Endodermal cell (in vitro differentiated cells): ENCODE measurements at places on chromosomes 5 and 9. TPM values are rescaled to one million over a fixed set of nuclear protein-coding genes. Genes with fewer than 3 reads are reported as not detected.
A peak's percentile ranks its signal among the peaks of the same experiment; 100 is the strongest.

DNA sequence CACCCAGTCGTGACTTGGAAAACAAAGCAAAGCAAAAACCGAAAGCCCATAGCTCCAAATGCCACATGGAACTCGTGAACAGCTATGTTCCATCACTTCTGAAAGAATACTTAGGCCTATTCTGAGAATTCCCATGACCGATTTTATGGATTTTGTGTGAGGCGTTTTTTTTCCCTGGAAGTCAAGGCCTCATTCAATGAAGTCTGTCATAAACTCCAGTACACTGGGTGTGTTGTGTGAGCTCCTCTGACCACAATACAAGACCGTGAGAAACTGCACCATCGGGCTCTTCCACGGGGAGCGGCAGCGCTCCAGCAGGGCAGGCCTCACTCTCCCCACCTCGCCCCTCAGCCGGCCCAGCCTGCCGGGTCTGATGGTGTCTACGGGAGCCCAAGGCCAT is 209.5 kb downstream of the FANCC start:
- H3K4me3 ChIP-seq = no peak overlapping the region
- peaks cover 25% of the 10 kb centered on the region for H3K36me3 ChIP-seq

- no peaks in the 10 kb centered on the region for H3K4me1 ChIP-seq
- H3K27ac ChIP-seq = no peak overlapping the region
- no peak for DNase-seq
- H3K27me3 ChIP-seq = no peaks in the 10 kb centered on the region
- H3K4me3 ChIP-seq = no peak overlapping the region
Observed at GRCh38 chr5:157446412-157446935, 13.5 kb upstream of the NIPAL4 start.

DNA sequence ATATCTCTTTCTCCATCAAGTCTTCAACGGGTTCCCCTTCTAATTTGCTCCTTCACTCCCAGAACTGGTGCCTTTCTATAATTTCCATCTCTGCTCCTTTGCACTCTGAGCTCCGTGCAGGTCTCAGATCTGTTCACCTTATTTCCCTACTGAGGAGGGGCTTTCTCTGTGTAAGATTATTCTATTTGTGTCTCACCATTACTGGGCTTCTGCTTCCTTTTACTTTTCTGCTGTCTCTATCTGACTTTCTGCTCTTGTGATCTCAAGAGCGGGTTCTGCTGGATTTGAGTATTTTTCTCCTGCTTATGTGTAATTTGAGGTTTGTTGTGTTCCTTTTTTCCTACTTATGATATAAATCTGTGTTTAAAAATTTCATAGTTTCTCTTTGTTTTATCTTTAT is 117.5 kb downstream of the PCSK5 start:
- no peaks in the 10 kb centered on the region for H3K36me3 ChIP-seq
- no peaks in the 10 kb centered on the region for H3K27me3 ChIP-seq
- H3K4me1 ChIP-seq = no peaks in the 10 kb centered on the region
- H3K4me3 ChIP-seq = no peak overlapping the region

DNA sequence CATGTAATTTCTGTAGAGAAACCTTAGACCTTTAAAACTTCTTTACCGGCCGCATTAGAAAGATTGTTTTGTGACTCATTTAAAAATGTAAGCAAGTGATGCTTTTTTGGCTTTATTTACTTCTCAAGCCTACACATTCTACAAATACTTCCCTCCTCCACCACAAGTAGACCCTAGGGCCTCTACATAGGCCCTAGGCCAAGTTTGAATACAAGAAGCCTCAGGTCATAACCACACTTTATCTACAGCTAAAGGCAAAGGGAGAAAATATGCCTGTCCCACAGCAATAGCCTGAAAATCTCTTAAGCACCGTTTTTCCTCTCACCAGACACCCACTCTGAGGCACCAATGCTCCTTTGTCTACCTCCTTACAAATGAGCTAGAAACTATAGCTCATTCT is 53.9 kb downstream of the CSNK1A1 start:
- H3K4me1 ChIP-seq = no peaks in the 10 kb centered on the region
- peaks cover 86% of the 10 kb centered on the region for H3K36me3 ChIP-seq
- no peak overlapping the region for H3K4me3 ChIP-seq

SLC6A3 gene
- total RNA-seq = 0.18 and 0.23 TPM in 2 replicates

DMGDH gene
- total RNA-seq = 0.66 and 0.73 TPM in 2 replicates

GRCh38 chr5:146699664-146700418 is 178.7 kb downstream of the PPP2R2B start:
- DNase-seq = no peak
- peaks cover 18% of the 10 kb centered on the region for H3K4me1 ChIP-seq
- no peak overlapping the region for H3K27ac ChIP-seq
- H3K4me3 ChIP-seq = no peak overlapping the region
- no peaks in the 10 kb centered on the region for H3K36me3 ChIP-seq

- no peaks in the 10 kb centered on the region for H3K36me3 ChIP-seq
- no peak overlapping the region for H3K27ac ChIP-seq
- H3K4me3 ChIP-seq = no peak overlapping the region
- no peaks in the 10 kb centered on the region for H3K4me1 ChIP-seq
- H3K27me3 ChIP-seq = no peaks in the 10 kb centered on the region
- no peak for DNase-seq
Observed at GRCh38 chr5:88426441-88426840, 157.8 kb upstream of the TMEM161B start.

- no peaks in the 10 kb centered on the region for H3K4me1 ChIP-seq
- no peak overlapping the region for H3K4me3 ChIP-seq
- DNase-seq = peak; percentile 17
- no peaks in the 10 kb centered on the region for H3K36me3 ChIP-seq
- H3K27me3 ChIP-seq = no peaks in the 10 kb centered on the region
- H3K27ac ChIP-seq = no peak overlapping the region
Observed at GRCh38 chr5:1723957-1724821, 75.4 kb downstream of the MRPL36 start.

PCDHGB3 gene
- 0.40 to 1.1 TPM (median 0.61 TPM) in 3 replicates for total RNA-seq

DNA sequence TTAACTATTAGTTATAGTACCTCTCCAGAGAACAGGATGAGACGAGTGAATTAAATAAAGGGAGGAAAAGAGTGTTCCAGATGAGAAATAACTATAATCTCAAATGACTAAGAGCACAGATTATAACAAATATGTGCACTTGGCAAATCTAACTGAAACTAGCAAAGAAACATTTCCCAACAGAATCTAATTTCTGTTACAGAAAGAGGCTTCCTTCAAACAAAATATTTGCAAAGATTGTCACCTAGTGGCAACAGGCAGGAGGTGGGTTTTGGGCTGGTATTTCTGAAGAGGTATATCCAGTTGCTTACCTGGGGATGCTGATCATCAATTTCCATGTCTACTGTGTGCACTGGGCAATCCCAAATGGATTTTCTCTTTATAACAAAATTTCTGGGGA is 5.6 kb upstream of the SPDL1 start:
- H3K27ac ChIP-seq = no peak overlapping the region
- DNase-seq = peak; percentile 53
- H3K27me3 ChIP-seq = peaks cover 48% of the 10 kb centered on the region
- no peaks in the 10 kb centered on the region for H3K36me3 ChIP-seq
- peaks cover 4% of the 10 kb centered on the region for H3K4me1 ChIP-seq
- H3K4me3 ChIP-seq = no peak overlapping the region

- H3K36me3 ChIP-seq = no peaks in the 10 kb centered on the region
- no peak overlapping the region for H3K27ac ChIP-seq
- no peak overlapping the region for H3K4me3 ChIP-seq
- no peaks in the 10 kb centered on the region for H3K27me3 ChIP-seq
Observed at GRCh38 chr5:155556700-155557099, 543.1 kb downstream of the KIF4B start.

PCDHB8 gene
- total RNA-seq = 3.5 and 3.6 TPM in 2 replicates

PRRX2 gene
- 3.8 and 4.4 TPM in 2 replicates for total RNA-seq

- peak; percentile 68 for DNase-seq
- no peaks in the 10 kb centered on the region for H3K36me3 ChIP-seq
- no peak overlapping the region for H3K4me3 ChIP-seq
Observed at GRCh38 chr9:112819635-112820496, 69.3 kb downstream of the SNX30 start.

GRCh38 chr5:82167372-82167935 is 110.7 kb downstream of the RPS23 start:
- no peak for DNase-seq
- no peaks in the 10 kb centered on the region for H3K27me3 ChIP-seq

GRIA1 gene
- 0.28 TPM in 1 of 3 replicates, not detected in the others for total RNA-seq

BTNL8 gene
- not detected in 2 replicates for total RNA-seq

PFDN1 gene
- total RNA-seq = 62.9 and 64.9 TPM in 2 replicates

DNA sequence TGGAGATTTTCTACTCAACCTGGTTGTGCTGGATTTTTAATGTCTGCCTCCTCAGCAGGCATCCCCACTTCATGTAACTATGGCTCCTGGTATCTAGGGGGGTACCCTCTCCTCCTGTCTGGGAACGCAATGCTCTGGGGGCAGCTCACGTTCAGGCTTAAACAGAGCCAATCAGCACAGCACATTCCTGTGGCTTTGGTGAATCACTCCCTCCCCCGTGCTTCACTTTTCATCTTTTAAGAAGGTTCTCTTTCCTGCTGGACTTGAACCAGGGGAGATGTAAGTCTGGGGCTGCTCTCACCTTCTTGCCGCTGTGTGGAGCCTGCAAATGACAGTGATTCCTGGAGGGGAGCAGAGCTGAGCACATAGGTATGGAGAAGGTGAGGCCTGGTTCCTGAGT is 101.2 kb downstream of the MSX2 start:
- no peaks in the 10 kb centered on the region for H3K27me3 ChIP-seq
- H3K4me3 ChIP-seq = no peak overlapping the region
- no peaks in the 10 kb centered on the region for H3K4me1 ChIP-seq
- no peak overlapping the region for H3K27ac ChIP-seq
- no peaks in the 10 kb centered on the region for H3K36me3 ChIP-seq
- no peak for DNase-seq

ZNF658 gene
- 5.9 to 7.9 TPM (median 7.7 TPM) in 3 replicates for total RNA-seq

DNA sequence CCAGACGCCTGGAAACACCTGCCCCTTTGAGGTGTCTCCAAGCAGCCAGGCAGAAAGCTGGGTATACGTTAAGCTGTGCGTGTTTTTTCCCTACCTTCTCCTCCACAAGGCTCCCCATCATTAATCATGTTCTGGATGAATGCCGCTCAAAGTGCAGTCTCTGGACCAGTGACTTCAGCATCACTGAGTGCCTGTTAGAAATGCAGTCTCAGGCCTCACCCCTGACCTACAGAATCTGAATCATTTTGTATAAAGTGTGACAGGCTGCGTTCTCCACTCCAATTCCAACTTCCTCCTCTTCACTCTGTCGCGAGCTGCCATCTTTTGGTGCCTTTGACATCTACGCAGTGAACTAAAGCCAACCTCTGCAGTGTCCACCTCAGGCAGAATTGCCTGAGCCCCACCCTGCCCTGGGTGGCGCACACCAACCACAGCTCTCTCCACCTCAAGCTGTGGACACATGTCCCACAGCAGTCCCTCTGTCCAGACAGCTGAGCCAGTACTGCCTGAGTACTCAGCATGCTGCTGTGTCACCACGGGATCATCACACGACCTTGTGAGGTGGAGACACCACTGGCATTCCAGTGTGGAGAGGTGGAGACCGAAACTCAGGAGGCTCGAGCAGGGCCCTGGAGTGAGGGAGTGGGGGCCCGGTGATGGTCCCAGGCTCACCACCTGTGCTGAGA is 14.2 kb downstream of the PTPN3 start:
- H3K27ac ChIP-seq = no peak overlapping the region
- no peaks in the 10 kb centered on the region for H3K27me3 ChIP-seq
- no peak for DNase-seq
- H3K4me3 ChIP-seq = no peak overlapping the region

GRCh38 chr9:94743035-94743954 is 16.8 kb downstream of the AOPEP start:
- no peak overlapping the region for H3K4me3 ChIP-seq
- H3K27ac ChIP-seq = no peak overlapping the region
- DNase-seq = no peak
- H3K4me1 ChIP-seq = peaks cover 14% of the 10 kb centered on the region

ARHGEF39 gene
- 10.0 to 37.3 TPM (median 36.4 TPM) in 3 replicates for total RNA-seq

DNA sequence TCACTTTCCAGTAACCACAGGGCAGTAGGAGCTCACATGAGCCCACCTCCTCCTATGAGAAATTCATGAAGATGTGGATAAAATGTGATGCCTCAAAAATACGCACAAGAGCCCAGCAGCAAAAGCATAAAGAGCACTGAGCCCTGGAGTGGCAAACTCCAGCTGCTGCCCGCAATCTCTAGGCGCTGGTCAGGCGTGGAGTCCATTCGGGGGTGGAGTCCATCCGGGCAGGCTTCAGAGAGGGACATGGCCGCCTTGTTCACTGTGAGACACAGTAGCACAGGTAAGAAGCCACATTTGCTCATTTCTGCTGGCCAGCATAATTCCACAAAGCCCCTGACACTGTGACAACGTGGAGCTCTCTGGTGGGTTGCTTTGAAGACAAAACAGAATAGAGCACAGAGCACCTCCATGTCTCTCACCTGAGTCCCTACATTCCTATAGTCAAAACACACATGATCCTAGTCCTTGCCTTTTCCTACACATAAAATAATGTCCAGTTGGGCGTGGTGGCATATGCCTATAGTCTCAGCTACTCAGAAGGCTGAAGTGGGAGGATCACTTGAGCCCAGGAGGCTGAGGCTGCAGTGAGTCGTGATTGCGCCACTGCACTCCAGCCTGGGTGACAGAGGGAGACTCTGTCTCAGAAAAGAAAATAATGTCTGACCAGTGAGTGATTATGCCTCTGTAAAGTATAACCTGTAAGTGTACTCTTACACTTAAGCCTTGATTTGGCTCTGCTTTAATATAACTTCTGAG is 365.2 kb downstream of the GADD45G start:
- DNase-seq = no peak
- H3K36me3 ChIP-seq = no peaks in the 10 kb centered on the region
- no peaks in the 10 kb centered on the region for H3K4me1 ChIP-seq
- H3K4me3 ChIP-seq = no peak overlapping the region

GRCh38 chr5:124651663-124652513 is 94.6 kb downstream of the ZNF608 start:
- H3K27ac ChIP-seq = peak overlapping the region; percentile 90
- H3K27me3 ChIP-seq = no peaks in the 10 kb centered on the region
- peaks cover 31% of the 10 kb centered on the region for H3K36me3 ChIP-seq
- peaks cover 31% of the 10 kb centered on the region for H3K4me1 ChIP-seq
- H3K4me3 ChIP-seq = peak overlapping the region; percentile 71

DNA sequence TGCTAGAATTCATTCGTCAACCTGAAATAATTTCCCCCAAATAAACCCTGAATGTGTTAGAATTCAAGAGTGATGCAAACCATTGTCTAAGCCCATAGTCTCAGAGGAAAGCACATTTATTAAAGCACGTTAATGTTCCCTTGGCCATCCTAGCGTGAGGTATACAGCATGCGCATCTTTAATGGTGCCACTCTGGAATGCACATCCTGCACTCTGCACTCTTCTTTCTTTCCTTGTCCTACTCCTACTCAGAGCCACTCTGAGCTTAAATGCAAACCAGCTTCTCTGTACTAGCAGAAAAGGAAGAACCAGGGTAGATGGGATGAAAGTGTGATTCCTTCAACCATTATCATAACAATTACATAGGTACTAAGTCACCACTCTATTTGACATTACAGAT is 50.4 kb downstream of the ARL15 start:
- H3K27me3 ChIP-seq = no peaks in the 10 kb centered on the region
- H3K27ac ChIP-seq = no peak overlapping the region
- DNase-seq = no peak
- peaks cover 7% of the 10 kb centered on the region for H3K4me1 ChIP-seq
- no peak overlapping the region for H3K4me3 ChIP-seq
- no peaks in the 10 kb centered on the region for H3K36me3 ChIP-seq
